Activated CD4-positive, alpha-beta T cell treated with anti-CD3 and anti-CD28 coated beads for 48 hours (primary cell): ENCODE measurements at places on chromosomes 7 and 10.

DNA sequence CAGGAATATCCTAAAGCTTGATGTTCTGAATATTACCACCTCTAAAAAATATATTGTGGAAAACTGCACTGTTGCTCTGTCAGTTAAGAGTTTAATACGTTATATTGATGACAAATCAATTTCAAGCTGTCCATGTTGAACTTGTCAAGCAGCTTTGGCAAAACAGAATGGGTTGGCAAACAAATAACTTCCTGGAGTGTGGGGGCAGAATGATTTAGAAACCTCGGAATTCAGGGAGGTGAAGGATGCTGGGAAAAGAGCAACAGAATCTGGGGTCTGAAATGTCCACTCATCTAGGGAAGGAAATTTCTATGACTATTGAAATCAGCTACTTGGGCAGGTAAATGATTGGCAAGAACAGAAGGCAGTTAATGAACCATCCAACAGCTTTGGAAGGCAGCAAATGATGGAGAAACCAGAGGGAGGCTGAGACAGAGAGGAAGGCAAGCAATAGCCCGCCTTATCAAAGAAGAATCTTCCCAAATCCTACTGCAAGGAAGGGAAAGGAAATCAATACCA is 95.1 kb upstream of the PALS2 start:
- no peak for DNase-seq

DNA sequence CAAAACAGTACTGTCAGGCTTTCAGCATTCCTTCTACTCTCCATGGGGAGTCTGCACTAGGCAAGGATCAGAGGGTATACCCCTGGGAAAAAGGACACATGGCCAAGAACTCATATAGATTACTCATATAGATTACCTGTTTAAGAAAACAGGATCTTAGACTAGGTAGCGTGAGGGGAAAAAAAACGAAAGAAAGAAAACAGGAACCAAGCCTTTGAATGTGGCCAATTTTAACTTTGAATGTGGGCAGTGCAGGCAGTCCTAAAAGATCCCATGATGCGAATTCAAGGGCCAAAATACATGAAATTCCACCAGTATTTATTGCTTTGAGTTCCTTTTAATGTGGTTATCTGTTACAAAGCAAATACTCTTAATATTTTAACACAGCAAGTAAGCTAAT is 108.6 kb upstream of the TAC1 start:
- DNase-seq, result no peak

DNA sequence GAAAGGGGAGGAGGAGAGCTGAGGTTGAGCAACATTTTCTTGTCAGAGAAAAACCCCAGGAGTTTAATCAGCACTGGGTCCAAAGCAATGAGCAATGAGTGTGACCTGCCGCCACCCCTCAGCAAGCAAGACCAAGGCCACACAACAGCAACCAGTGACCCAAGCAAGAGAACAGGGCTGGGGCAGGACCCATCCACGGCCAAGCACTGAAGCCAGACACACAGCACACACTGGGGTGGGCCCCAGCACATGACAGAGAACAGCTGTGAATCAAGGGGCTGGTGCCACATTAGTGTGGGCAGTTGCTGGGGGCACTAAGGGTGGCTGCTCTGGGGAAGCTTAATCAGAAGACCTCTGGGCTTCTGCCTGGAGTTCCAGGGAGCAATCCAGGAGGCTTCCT is 16.2 kb downstream of the TMEM72 start:
- DNase-seq, result no peak

- no peak for DNase-seq
These were observed 3.8 kb upstream of the DUSP5 start for GRCh38 chr10:110493832-110494426.

DNA sequence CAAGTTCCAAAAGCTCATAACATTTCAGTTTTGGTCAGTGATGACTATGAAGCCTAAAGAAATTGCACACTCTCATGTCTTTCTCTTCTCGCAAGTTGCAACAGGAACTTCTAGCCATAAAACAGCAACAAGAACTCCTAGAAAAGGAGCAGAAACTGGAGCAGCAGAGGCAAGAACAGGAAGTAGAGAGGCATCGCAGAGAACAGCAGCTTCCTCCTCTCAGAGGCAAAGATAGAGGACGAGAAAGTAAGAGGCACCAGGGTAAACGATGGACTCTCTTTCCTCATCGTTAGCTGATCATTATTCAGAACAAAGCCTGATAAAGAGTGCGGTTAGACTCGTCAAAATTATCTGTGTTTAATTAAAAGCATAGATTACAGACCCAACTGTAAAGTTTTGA is 94.7 kb downstream of the HDAC9 start:
- no peak for DNase-seq

DNA sequence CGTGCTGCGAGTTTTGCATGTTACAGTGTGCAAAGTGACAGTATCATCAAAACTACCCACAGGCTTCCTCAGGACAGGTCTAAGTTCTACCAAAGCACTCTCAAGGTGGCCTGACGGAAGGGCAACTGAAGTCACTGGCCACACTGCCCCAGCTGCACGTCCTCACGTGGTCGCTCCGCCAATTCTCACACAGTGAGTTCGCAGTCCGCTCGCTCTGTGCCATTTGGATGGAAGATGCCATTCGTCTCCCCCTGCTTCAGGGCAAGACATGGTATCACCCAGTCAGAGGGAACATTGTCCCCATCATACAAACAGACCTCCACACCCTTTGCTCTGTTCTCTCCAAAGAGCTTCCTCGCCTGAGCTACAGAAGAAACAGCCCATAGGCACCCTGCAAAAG is 109.6 kb upstream of the COBL start:
- DNase-seq, result no peak

DNA sequence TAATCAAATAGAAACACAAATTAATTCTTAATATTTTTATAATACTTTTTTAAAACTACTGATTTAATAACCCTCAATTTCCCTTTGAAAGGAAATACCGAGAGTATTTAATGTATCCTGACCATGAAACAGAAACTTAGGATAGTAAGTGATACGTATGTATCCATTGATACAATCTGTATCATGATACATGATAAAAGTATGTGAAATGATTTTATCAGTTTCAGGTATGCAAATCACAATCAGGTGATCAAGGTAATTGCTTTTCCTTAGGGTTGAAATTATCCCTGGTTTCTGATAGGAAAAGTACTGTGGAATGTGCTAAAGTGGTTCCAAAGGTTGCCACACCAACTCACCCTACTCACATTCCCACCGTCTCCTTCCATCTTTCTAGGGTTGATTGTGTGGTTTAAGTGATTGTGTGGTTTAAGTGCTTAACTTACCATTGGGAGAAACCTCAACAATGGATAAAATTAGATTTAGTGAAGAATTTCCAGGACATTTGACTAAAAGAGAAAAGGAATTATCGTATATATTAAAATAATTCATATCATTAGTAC is 138.3 kb downstream of the LRRN3 start:
- DNase-seq, result no peak

- DNase-seq, result no peak
These were observed 276.8 kb upstream of the CNTNAP2 start for GRCh38 chr7:145839814-145840213.

DNA sequence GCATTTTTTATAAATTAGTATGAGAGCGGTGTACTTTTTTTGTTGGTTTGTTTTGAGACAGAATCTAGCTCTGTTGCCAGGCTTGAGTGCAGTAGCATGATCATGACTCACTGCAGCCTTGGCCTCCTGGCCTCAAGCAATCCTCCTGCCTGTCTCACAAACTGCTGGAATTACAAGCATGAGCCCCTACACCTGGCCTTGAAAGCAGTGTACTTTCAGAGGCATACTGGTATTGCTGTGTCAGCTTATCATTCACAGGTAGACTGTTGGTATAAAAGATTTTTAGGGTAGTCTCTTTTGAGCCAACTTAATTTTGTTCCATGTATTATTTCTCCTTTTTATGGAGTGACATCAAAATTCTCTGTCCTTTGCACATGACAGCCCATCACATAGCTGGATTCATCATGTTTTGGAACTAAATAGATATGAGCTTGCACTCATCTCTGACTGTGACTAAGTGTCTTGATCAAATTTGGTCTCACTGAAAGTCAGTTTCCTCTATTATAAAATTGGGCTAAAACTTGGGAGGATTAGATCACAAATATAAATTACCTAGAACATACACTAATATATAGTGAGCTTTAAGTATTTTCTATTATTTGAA is 12.4 kb downstream of the GNAT3 start:
- DNase-seq, result no peak

DNA sequence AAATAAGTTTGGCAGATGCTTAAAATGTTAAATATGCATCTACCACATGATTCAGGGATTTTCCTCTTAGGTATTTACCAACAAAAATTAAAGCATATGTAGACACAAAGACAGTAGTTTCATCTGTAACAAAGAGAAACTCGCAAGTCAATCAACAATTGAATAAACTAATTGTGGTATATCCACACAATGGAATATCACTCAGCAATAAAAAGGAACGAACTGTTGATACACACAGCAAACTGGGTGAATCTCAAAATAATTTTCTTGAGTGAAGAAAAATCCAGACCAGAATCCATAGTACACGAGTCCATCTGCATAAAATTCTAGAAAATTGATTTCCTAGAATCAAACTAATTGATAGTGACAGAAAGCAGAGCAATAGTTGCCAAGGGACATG is 5.2 kb downstream of the ARHGAP12 start:
- no peak for DNase-seq

- DNase-seq, result no peak
These were observed 90.6 kb upstream of the OIT3 start for GRCh38 chr10:72802763-72803505.

DNA sequence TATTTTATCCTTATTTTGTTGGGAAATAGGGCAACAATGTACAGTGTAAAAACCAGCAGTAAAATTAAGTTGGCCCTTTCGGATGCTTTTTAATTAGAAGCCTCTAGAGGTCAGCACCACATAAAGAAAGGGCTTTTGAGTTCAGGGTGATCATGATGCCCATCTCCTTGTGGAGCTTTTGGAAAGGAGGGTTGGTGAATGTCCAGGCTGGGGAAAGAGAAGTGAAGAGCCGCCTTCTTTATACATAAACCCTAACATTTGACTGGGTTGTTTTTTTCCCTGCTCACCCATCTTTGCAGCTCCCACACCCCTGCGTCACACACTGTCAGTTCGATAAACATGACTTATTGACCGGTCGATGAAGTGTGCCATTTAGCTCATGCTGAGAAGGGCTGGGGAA is 29.8 kb downstream of the MTURN start:
- DNase-seq, result no peak

DNA sequence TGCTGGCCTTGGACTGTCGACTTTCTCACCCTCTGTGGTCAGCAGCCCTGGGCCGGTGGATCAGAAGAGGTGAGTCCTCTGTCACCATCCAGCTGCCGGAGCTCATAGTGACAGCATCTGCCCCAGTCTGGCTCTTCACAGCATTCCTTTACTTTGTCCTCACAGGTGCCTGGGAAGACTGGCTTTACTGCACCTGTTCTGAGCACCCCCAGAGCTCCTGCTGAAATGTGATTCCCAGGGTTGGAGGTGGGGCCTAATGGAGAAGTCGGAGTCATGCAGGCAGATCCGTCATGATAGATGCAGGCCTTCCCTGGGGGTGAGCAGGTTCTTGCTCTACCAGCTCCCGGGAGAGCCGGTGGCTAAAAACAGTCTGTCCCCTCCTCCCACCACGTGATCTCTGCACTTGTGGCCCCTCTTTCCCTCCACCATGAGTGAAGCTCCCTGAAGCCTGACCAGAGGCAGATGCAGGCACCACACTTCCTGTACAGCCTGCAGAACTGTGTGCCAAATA is 171.5 kb downstream of the ZMYND11 start:
- no peak for DNase-seq

- DNase-seq, result no peak
These were observed 24.0 kb downstream of the ZEB1 start for GRCh38 chr10:31343009-31343408.

DNA sequence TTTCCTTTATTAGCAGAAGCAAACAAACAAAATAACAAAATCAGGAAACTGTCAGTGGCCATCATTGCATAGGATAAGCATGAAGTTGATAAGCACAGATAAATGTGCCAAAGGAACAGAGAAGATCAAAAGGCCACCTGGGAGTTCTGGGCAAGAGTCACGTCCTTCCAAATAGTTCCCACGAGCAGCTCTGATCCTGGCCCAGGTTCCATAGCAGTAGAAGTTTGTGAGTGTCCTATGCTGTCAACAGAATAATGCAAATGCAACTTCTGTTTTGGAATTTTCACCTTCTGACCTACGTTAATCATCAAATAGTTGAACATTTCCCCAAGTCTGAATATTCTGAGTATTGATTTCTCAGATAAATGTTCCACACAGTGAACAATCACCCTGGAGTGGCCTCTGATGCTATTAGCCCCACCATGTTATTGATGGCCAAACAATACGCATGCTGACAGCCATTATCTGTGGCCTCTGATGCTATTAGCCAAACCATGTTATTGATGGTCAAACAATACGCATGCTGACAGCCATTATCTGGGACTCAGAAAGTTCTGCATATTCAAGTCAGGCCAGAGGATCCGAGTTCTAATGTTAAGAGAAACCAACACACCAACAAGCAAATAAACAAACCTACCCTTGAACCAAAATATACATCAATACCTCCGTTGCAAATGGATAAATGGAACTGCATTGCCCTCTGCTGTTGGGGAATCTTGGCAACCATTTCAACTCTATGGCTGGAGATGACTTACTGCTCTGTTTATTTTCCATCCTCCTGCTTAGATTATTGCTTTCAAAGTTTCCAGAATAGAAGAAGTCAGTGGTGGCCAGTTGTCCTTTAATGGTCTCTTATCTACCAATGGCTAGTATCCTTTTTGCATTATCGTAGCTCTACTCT is 63.3 kb downstream of the MRC1 start:
- no peak for DNase-seq

DNA sequence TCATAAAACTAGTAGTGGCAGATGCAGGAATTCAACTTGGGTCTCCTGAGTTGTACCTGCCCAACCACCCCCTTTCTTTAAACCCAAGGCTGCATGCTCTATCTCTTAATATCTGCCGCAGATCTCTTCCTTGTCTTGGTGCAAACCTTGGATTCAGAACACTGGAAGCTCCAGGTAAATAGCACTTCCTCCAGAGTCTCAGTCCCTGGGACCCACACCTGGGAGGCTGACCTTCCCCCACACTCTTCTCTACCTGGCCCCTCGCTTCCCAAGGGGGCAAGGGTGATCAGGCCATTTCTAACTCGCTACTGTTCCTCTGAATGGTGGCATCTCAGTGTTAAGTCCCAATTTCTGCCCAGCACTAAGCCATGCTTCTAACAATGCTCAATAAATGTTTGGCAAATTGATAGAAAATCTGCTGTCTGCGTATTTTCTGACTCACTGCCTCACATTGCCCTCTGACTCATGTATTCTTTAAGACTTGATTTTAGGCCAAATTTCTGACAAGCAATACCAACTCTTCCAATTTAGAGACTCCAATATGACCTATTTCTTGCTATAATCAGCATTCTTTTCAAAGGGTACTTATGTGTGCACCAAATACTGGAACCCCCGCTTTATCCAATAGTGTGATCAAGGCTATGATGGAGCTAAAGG is 68.0 kb upstream of the PPP1R3C start:
- DNase-seq, result no peak

DNA sequence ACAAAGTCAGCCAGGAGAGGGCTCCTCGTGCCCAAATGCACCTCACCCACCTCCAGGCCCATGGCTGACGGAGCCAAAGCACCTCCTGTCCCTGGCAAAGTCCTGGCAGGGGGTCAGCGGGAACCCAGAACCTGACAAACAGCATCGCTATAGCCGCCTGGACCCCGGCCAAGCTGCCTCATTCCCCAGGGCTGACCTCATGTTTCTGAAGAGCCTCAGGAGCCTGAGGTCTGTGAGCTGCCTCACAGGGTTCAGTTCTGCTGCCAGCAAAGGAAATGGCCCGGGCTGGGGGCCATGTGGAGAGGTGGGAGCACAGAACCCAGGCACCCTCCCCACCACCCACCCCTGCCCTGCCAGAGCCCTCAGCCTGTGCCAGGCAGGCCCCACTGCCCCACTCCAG is 4.2 kb upstream of the NANOS1 start:
- no peak for DNase-seq
